ENCODE measurements at places on chromosomes 2 and 18.

- DNase-seq: no peak
Observed at GRCh38 chr18:849021-849420, 37.0 kb upstream of the YES1 start.

- DNase-seq: no peak
Observed at GRCh38 chr2:96680561-96681141, 38.1 kb downstream of the FER1L5 start.

DNA sequence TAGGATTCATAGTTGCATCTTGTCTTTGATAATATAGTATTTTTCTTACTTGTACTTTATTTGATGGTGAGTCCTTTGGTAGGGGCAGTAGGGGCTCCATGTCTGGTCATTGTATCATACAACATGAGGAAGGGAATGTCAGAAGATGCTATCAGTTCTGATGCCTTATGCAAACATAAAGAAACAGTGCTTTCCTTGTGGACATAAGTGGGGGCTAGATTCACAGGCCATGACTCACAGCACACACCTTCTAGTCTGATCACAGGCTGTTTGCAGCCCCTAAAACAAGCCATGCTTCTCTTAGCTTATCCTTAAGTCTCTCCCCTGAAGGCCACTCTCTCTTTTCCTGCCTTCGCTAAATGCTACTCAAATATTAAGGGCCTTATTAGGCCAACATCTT is 10.7 kb upstream of the SLC14A1 start:
- no peak for DNase-seq

GRCh38 chr2:58871469-58872142 is 630.5 kb upstream of the FANCL start:
- no peak for DNase-seq

DNA sequence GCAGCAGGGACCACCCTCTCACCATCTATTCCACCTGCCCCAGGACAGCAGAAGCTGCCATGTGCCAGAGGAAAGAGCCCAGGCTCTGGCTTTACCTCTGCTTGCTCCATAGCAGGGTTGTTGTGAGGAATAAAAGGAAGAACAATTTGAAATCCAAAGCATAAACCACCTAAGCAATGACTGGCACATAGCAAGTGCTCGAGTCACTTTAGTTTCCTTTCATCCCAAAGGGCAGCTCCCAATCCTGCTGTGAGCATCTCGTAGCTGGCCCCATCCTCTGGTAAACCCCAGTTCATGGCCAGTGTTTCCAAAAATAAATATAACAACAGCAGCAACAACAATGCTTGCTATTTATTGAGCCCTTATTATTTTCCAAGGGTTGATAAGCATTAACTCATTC is 923.5 kb downstream of the EPHA4 start:
- DNase-seq: no peak

DNA sequence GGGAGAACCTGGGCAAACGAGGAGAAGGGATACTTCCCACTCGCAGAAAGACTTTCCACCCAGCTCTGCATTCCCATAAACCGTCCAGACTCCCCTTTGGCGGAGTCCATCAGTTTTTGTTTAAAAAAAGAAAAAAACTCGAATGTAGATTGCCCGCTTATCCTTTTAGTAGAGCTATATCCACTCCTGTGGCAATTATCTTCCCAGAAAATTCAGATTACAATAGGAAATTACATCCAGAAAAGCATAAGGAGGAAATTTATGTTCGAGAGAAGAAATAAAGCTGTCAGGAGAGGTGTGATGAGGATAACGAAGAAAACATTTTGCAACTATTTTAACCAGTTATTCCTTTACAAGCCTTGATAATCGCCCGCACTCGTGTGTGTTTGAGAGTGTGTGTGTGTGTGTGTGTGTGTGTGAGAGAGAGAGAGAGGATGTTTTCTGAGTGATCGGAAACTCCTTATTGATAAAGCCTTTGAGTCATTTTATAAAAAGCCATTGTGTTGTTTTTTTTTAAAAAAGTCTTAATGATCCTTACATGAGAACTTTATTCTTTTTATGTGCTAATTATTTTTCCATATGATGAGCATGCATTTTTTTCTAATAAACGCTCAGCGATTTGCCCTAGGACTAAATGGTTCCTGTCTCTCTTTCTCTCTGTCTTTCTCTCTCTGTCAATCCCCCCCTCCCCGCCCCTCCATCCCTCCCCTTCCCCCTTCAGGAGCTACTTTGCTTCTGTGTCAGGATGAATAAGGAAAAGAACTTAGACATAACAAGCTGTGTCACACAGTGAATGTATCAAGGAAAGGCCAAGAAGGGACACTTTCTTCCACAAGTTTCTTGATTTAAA is 1.1 kb upstream of the PPP3R1 start:
- peak; percentile 55 for DNase-seq

GRCh38 chr18:292271-292670 is 24.4 kb upstream of the THOC1 start:
- no peak for DNase-seq

DNA sequence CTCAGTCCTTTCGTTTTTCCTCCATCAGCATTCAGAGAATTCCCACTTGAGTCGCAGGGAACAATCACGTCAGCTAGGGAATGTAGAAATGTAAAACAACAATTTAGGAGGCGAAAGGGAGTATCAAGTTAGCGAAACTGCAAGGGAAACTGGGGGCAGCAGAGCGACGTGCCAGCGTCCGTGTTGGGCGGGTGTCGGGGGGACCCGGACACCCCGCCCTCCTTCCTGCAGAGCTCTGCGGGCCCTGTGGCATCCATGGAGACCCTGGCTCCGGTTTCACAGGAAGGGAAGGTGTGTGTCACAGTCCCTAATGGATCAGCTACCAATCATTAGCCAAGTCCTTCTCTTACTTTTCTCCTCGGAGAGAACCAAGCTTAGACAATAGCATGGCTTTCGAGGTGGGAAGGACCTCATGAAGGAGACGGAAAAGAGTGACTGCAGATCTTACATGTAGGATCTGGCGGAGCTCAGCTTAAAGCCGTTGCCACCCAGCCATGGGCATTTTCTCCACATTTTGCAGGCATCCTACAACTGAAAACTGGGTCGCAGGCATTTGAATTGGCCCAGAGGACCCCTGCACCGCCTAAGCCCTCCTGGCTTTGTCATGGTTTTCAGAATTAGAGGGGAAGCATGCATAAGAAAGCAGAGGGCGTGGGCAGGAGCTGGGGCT is 33.7 kb downstream of the SOX11 start:
- peak; percentile 94 for DNase-seq

DNA sequence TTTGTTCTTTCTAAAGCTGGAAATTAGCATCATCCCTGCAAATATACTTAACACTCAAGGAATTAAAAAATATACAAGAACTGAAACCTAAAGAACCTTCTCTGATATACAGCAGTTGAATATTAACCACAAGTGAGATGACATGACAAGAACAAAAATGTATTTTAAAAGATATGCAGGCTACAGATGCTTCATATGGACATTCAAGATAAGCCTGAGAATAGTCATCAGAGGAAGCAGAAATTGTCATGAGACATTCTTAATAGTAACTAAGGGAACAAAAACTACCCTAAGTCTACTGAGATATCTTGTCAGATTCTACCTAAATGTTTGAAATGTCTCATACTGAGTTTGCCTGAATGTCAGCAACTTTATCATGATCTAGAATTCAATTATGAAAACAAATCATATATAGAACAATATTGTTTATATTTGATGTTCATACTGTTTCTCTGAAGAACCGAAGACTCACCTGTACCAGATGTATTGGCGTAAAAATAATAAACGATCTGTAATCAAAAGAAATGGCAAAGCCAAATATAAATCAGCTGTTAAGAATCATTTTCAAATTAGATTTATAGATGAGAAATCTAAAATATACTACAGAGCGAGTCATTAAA is 4.7 kb downstream of the NBAS start:
- DNase-seq: no peak

GRCh38 chr2:155412598-155412997 is 714.1 kb downstream of the KCNJ3 start:
- DNase-seq: no peak

- no peak for DNase-seq
Observed at GRCh38 chr2:108355906-108356734, 21.6 kb upstream of the SULT1C4 start.

DNA sequence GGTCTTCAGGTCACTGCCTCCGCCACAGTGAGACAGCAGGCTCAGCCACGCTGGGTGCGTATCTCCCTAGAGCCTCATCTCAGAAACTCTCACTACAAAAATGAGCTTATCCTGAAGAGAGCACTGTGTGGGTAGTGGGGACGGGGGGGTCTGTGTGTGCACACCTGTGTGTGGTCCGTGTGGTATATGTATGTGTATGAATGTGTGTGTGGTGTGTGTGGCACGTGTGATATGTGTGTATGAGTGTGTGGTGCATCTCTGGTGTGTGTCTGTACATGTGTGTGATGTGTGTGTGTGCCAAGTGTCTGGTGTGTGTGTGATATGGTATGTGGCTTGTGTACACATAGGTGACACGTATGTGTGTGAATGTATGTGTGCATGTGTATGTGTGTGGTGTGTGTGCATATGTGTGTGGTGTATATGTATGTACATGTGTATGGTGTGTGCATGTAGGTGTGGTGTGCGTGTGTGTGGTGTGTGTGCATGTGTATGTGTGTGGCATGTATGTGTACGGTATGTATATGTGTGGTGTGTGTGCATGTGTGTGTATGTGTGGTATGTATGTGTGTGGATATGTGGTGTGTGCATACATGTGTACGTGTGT is 332.2 kb downstream of the EIPR1 start:
- no peak for DNase-seq

DNA sequence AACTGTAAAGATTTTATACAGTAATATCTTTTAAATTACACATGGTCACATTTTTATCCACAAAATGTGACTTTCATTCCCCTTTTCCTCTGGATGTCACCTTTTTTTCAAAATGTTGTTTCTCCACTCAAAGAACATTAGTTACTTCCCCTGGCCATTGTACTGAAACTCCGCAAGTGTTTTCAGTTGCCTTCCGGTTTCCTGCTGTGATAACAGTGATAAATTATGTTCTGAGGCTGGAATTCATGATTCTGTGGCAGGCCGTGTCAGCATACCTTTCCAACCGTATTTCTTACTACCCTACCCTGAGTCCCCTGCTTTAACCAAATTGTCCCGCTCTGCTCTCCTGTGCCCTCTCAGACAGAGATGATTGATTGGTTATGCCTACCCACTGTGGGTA is 53.5 kb downstream of the MGAT5 start:
- no peak for DNase-seq
